Activated CD4-positive, alpha-beta T cell treated with anti-CD3 and anti-CD28 coated beads, Interleukin-10, Interleukin-2, amounts not matched to agents 100 ng/mL and 50 ng/mL, durations not matched to agents 16 hours and 8 hours (primary cell): ENCODE measurements at places on chromosomes 16 and 17.

- DNase-seq = no peak
Measured at GRCh38 chr16:78659668-78660217, 560.3 kb downstream of the WWOX start.

DNA sequence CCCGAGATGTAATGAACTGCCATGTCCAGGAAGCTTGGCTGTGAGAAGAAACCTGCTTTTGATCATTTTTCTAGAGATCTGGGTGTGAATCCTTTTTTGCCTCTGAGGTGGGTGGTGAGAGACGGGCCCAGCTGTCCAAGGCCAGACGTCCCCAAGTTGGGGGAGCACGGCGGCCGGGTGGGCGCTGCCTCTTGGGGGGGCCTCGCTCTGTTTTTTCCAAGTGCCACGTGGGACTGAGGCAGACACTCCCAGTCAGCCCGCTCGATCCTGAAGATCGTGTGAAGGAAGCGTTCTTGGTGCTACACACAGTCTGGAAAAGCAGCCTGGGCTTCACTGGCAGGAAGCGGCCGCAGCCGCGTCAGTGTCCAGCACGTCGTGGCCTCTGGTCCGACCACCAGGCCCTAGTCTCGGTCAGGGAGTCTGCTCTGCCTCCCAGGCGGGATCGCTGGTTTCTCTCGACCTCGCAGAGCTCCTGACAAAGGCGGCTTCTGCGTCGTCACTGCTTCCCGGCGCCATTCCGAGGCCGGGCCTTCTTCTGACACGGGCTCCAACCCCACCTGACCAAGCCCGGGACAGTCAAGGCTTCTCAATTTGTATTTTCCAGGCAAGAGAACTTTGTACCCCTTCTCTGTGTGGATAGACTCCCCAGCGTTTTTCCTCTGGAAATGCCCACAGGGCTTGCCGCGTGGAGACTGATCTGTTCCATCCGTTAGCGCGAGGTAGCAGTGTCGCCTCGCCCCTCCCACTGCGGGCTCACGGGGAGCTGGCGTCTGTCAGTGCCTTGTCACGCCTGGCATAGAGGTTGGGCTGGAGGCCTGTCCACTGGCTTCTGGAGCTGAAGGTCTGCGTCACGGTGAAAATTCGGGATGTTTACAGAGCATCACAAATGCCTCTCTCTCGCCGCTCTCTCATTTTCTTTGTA is 12.4 kb downstream of the PRSS27 start:
- DNase-seq = no peak

GRCh38 chr17:41835800-41836549 is at the start of gene NT5C3B:
NT5C3B (minus strand) TSS chr17:41836232; CDS start chr17:41836193, 39 bp downstream.
- peak; percentile 75 for DNase-seq

DNA sequence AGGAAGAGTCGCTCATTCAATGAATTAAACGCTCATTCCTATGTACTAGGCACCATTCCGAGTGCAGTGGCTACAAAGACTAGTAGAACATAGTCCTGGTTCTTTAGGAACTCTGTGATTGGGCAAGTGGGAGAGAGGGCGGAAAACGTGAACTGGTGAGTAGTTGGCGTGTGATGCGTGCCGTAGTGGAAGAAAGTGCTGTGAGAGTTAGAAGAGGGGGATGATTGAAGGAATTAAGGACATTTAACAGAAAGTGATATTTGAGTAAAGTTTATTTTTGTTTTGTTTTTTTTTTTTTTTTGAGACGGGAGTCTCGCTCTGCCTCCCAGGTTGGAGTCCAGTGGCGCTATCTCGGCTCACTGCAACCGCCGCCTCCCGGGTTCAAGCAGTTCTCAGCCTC is 7.9 kb upstream of the SLFN14 start:
- DNase-seq = peak; percentile 59

DNA sequence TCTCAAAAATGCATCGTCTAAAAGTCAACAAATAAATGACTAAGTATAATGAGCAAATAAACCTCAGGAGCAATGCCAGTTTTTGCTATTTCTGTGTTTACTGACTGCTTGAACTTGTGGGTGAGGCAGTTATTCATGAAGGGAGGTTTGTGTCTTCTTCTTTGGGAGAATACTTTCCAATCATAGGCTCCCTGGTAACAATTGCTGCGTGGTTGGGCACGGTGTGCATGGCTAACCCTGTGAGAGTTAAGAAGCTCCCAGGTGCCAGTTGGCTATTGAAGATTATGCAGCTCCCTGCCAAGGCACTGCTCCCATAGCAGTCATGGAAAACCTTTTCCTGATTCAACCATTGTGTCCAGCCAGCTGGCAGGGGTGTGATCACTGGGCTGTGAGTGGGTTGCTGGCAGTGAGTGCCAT is 775.9 kb upstream of the GOT2 start:
- DNase-seq = no peak

GRCh38 chr16:24070851-24071250 is 185.3 kb upstream of the CACNG3 start:
- peak; percentile 70 for DNase-seq

GRCh38 chr17:74690409-74690825 is 22.3 kb downstream of the CD300LF start:
- DNase-seq = peak; percentile 49

DNA sequence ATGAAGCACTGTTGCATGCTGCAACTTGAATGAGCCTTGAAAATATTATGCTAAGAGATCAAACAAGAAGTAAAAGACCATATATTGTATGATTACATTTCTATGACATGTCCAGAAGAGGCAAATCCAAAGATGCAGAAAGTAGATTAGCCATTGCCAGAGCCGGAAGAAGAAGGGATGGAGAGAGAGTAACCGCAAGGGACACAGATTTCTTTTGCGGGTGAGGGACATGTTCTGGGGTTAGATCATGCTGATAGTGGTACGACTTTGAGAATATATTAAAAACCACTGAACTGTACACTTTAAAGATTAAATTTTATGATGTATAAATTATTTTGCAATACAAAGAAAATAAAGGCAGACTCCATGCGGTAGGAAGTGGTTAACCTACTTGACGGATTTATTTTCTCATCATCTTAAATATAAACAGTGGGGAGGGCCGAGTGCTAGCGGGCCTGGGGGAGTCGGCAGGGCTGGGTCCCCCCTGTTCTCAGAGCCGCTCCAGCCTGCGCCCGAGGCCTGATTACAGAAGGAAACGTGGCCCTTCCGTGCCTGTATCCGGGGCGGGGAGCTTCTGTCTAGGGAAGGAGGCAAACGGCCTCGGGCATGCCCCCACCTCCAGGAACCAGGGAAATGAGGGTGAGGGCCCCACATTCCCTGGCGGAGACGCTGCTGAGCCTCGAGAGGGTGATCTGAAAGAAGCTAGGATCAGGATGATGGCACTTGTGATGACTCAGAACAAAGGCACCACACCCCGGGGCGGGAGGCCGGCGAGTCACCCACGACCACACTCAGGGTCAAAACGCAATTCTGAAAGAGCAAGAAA is 48.0 kb downstream of the SHCBP1 start:
- peak; percentile 19 for DNase-seq

DNA sequence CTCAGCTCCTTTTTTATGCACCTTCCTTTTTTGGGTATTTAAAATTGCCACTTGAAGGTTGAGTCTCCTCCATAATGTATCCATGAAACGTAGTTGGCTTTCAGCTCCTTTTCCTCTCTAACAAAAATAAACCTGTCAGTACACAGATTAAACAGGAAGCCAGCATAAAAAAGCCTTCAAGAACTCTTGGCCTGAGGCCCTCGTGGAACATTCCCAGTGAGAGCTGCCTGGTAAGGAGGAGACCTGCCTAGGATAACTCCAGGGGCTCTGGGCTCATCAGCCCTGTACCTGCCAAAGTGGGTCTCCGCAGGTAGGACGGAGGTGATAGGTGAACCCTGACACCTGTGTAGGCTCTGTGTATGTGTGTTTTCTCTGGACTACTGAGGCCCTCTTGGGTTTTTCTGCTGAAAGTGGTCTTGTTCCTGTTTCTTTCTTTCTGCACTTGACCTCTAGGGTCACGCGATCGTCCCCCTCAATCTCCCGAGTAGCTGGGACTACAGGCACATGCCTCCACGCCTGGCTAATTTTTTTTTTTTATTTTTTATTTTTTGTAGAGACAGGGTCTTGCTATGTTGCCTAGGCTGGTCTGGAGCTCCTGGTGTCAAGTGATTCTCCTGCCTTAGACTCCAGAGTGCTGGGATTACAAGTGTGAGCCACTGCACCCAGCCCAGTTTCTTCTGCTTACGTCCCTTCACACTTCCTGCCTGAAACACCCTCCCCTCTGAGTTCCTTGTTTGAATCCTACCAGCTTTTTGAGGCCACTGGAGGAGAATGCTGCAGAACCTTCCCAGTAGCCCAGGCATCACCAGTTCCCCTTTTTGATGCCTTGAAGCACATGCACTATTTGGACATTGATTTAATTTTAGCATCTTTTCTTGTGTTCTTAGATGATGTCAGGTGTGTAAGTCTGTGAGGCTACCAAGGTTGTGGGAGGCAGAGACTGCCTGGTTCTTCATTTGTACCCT is 9.8 kb downstream of the PGS1 start:
- peak; percentile 28 for DNase-seq

DNA sequence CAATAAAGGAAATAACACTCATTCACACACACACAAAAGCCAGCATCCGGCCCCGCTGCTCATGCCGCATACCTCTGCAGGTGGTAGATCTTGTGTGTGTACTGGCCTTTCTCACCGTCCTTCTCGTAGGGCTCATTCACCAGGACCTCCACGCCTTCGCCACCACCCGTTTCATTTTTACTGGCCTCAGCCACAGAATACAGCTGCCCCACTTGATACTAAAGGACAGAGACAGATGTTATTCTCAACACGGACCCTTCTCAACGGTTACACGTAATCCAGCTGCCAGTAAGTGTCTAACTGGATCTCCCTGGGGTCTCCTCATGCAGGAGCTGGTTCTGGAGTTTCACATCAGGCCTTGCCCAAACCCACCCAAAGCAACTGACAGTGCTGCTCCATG is 9.7 kb downstream of the PITPNA start:
- DNase-seq = no peak

GRCh38 chr16:7513429-7513828 is 180.8 kb downstream of the RBFOX1 start:
- peak; percentile 25 for DNase-seq

DNA sequence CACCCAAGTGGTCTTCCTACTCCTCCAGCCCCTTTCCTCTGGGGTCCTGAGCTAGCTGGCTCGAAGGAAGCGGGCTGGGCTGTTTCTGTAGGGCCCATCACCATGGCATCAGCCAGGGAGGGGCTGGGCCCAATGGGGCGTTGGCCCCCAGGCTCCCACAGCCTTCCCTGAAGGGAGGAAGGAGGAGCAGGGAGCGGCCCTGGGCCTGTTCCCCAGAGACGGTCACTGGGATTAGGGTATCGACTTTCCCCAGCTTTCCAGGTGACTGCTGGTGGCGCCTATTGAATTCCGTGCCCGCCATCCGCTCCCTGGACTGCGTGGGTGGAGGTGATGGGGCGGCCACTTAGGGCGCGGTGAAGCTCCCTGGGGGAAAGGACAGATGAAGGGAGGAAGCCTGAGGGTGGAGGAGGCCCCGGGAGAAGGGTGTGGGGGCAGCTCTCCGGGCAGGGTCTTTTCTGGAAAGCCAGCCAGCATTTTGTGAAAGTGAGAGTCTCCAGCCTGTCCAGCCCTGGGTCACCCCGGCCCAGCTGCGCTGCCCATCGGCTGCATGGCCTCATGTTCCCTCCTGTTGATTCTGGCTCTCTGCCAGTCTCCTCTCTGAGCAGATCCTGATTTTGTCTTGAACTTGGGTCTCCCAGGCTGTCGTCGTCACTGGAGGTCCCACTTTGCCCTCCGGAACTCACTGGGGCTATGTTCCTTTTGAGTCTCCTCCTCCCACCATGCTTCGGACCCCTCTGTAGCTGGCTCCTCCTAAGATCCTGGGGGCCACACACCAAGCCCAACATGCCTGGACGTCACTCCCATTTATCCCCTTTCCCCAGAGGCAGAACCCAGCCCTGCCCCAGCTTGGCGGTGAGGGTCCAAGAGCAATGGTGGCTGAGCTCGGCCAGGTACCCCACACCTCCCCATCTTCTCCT is 9.8 kb downstream of the NHERF1 start:
- DNase-seq = no peak

DNA sequence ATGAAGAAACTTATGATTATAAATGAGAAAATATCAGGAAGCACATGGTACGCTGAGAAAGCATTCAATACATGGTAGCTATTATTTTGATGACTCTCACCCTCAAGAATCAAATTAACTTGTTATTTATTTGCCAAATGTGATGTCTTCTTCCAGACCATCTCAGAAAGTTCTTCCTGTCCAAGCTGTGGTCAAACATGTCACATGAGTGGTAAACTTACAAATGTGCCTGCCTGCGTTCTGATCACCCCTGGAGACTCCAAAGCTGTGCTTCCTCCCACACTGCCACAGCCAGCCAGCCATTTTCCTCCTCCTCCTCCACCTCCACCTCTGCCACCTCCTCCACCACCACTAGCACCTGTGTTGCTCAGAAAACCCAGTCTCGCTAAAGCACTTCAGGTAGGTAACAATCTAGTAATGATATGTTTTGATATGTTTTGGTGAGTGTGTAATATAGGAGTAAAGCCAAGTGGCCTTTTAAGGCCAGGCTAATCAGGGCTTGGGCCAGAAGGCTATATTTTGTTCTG is 16.4 kb upstream of the SMG8 start:
- DNase-seq = no peak

DNA sequence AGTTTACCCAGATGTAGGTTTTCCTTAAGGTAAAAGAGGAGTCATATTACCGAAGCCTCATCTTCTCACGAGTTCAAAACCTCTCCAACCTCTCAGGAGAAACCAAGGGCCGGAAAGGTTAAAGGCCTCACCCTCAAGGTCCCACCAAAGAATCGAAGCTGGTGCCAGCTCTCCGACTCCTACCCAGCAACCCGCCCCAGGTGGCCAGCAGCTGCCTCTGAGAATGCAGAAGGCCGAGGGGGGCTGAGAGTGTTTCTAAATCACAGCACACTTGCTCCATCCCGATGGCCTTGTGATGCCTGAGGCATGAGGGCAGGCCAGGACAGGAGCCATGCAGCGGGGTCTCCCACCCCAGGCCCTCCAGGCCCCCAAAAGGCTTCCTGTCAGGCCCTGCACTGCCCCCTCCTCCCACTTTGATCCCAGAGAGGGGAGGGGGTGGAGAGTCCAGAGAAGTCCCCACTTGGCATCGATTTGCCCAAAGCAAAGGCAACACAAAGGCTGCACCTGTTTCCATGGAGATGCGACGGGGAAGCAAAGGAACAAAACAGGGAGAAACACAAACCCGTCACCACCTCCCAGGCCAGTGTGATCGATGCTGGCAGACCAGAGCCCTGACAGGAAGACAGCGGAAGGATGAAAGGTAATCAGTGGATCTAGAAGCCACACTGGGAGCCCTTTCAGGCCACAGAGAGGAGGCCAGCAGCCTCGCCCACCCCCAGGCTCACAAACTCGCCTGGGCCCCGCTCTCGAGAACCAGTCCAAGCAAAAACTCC is 39.0 kb downstream of the CUEDC1 start:
- DNase-seq = no peak
